ENCODE measurements at places on chromosomes 16 and 17. TPM values are rescaled to one million over a fixed set of nuclear protein-coding genes. Genes with fewer than 3 reads are reported as not detected.

Gene HOXB8
- total RNA-seq = 0.47 TPM

Gene C17orf113
- 0.43 TPM for total RNA-seq

Gene C1QTNF8
- not detected for total RNA-seq

Gene KRT222
- total RNA-seq = not detected

Gene DRC3
- total RNA-seq = 0.70 TPM

Gene ARL6IP1
- 104 TPM for total RNA-seq

Gene MYH2
- 3.5 TPM for total RNA-seq

Gene RNF227
- total RNA-seq = 9.0 TPM

Gene SAMD14
- 3.2 TPM for total RNA-seq

Gene C17orf58
- 21.3 TPM for total RNA-seq

Gene VAT1L
- total RNA-seq = 1.3 TPM

Gene PRSS8
- total RNA-seq = 0.12 TPM

Gene CTRB2
- total RNA-seq = not detected

Gene RHBDF1
- total RNA-seq = 49.1 TPM

Gene CPSF4L
- total RNA-seq = not detected

Gene TRPV3
- total RNA-seq = 1.2 TPM

Gene CDK5R1
- total RNA-seq = 1.1 TPM

Gene CLEC18B
- not detected for total RNA-seq

Gene MCRIP1
- 142 TPM for total RNA-seq

Gene TBC1D3K
- total RNA-seq = not detected

Gene CCNF
- 3.9 TPM for total RNA-seq

Gene FA2H
- not detected for total RNA-seq

Gene TCAP
- total RNA-seq = 3.8 TPM

Gene DCXR
- total RNA-seq = 91.7 TPM

All from pericardium fibroblast (primary cell).